ENCODE measurements at places on chromosomes 12 and 14.
A peak's percentile ranks its signal among the peaks of the same experiment; 100 is the strongest.

DNA sequence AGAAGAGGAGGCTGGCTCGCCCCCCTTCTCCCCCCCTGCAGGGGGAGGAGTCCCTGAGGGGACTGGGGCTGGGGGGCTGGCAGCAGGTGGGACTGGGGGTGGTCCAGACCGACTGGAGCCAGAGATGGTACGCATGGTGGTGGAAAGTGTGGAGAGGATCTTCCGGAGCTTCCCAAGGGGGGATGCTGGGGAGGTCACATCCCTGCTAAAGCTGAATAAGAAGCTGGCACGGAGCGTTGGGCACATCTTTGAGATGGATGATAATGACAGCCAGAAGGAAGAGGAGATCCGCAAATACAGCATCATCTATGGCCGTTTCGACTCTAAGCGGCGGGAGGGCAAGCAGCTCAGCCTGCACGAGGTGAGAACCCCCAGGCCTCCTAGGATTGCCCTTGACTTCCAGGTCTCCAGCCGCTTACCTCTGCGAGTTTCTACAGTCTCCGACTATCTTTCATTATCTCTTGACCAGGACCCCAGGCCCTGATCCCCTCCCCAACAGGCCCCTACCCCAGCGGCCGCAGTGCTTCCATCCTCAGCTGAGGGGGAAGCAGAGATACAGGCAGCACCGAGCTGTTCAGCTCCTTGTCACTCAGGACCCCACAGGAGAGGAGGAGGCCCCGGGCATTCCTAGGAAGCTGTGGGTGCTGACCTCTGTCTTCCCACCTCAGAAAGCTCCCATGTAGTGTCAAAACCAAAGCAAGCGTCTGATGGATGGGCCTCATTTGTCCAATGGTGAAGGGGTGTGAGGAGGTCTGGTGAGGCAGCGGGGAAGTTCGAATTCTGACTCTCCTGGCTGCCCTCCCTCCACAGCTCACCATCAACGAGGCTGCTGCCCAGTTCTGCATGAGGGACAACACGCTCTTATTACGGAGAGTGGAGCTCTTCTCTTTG, 3.0 kb downstream of the NAB2 start:
- no peak for DNase-seq

- no peak for DNase-seq
Measured at GRCh38 chr14:59376686-59377085, 88.5 kb downstream of the GPR135 start.

DNA sequence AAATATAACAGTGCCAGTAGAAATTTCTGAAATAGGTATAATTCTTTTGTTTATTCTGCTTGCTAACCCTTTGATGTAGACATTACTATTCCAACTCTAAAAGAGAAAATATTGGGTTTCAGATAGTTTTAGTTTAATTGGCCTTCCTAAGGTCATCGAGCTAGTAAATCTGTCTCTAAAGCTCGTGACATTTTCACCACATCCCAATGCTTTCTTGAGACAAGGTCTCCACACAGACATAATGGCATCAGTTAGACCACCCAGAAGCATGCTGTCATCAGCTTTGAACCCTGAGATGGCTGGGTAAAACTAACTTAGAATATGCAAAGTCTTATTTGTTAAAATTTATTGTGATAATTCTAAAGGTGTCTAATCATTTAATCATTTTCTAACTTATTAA, 52.0 kb downstream of the PIK3C2G start:
- no peak for DNase-seq

DNA sequence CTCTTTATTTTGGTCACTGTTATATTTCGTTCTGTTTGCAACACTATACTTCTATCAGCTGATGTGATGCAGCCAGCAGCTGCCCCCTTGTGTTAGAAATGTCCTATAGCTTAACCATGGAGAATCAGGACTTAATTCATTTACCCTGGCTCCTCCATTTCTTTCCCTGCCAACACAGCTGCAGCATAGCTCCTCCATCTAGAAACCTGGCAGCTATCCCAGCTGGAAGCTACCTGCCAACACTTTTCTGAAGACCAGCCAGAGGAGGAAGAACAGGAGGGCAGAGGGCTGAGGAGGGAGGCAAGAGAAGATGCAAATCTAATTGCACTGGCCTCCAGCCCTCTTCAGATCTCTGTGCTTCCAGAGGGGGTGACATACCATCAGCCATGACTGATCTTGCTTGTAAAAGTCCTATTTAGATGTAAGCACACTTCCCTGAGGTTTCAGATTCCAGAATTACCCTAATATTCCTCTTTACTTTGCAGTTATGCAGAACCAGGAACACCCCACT, 156.8 kb upstream of the TMEM260 start:
- DNase-seq: peak; percentile 44

- no peak for DNase-seq
Measured at GRCh38 chr14:70741482-70741881, 67.8 kb downstream of the MAP3K9 start.

Measured in fibroblast of skin of left quadriceps (primary cell).